ENCODE measurements at places on chromosomes 7 and 10.

DNA sequence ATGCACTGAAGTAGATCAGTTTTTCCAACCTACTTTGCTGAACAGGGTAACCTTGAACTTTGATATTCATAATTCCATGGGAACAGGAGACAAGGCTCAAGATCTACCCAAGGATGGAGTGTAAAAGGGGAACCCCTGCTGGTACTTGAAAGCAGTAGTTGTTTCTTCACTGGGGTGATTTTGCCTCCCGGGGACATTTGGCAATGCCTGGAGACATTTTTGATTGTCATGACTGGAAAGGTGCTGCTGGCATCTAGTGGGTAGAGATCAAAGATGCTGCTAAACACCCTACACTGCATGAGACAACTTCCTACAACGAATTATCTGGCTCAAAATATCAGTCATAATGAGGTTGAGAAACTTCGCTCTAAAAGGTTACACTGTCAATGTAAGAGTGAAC is 214.8 kb upstream of the CTBP2 start:
- DNase-seq: no peak

GRCh38 chr10:100779329-100779728 is 33.9 kb downstream of the PAX2 start:
- DNase-seq: no peak

- peak; percentile 3 for DNase-seq
Measured at GRCh38 chr7:103811997-103812396, 177.5 kb downstream of the RELN start.

DNA sequence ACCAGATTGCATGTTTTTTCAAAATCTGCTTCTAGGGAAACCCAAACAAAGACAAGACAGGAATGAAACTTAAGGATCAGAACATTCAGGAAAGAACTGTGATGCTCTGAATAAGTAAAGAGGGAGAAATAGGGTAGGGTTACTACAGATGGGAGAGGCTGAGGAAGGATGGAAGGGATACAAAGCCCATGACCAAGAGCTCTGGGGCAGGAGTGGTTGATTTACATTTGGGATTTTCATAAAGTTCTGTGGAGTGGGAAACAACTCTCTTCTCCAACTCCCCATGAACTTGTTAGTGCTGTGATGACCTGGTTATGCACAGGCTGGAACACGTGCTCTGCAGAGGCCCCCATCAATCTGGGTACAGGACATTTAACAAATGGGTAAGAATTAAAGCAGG is 216.0 kb upstream of the KLF14 start:
- no peak for DNase-seq

DNA sequence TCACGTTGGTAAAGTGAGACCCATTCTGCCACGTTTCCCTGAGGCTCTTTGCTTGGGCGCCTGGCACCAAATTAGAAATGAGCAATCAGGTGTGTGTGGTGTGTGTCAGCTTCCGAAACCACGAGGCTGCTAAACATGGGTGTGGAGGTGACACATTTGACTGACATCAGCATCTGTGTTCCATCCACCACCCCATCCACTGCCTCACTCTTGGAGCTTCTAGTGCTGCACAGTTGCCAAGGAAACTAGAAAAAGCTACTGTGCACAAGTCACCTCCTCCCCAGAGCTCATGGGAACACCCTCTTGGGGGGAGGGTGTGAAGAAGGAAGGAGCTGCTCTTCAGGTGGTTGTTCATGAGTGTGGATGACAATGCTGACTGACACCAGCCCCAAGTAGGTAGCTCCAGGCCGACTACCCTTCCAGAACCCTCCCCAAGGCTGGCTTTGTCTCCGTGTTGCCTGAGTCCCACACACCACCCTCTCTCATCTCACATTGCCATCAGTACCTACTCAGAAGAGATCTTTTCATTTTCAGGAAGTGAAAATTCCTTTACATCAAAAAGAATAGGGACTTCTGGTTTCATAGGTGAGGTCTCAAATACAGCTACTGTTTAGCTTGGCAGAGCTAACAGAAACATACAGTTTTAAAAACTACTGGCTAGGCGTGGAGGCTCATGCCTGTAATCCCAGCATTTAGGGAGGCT is 152.2 kb downstream of the TMEM178B start:
- no peak for DNase-seq

DNA sequence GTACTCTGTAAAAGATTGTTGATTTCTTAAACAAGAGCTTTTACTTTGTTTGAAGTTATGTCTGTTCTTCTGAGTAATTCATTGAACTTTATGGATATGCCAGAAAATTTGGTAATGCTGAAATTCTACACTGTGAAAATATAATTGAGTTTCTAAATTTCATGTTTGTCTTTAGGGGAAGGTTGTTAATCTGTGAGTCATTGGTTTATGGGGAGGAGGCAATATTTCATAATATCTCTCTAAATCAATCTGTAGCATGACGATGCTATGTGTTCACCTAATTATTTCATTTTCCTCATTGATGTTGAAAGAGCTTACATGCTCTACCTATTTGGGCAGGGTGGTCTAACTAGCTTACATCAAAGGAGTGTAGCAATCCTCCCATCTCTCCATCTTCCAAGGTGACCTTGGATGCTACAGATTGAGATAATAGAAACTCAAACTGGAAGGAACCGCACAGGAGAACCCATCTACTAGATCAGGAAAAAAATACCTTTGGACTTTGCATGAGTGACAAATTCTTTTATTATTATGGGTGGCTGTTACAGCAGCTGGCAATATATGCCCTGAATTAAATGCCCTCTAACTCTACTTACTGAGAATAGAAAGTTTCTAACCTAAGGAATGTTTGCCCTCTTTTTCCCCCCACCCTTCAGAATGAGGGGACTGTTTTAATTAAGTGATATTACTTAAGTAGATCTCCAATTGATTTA is 8.4 kb upstream of the SNX13 start:
- no peak for DNase-seq

- DNase-seq: no peak
Measured at GRCh38 chr10:58833771-58834561, 321.3 kb downstream of the BICC1 start.

DNA sequence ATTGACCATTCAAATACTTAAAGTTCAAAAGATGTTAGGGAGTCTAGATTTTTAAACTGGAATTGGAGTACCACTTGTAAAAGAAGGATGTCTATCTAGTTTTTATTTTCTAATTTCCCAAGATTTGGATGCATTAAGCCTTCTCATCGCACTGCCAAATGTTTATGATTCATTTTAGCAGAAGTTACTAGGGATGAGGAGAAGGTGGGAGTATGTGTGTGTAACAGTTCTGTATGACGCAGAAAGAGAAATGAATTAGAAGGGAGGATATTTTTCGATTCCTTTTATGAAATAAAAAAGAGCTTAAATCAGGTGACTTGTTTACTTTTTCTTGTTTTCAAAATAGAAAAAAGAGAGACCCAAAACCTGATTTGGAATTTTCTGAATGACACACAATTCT is 6.8 kb upstream of the SLK start:
- no peak for DNase-seq

- no peak for DNase-seq
Measured at GRCh38 chr10:132845780-132846595, 60.0 kb upstream of the NKX6-2 start.

DNA sequence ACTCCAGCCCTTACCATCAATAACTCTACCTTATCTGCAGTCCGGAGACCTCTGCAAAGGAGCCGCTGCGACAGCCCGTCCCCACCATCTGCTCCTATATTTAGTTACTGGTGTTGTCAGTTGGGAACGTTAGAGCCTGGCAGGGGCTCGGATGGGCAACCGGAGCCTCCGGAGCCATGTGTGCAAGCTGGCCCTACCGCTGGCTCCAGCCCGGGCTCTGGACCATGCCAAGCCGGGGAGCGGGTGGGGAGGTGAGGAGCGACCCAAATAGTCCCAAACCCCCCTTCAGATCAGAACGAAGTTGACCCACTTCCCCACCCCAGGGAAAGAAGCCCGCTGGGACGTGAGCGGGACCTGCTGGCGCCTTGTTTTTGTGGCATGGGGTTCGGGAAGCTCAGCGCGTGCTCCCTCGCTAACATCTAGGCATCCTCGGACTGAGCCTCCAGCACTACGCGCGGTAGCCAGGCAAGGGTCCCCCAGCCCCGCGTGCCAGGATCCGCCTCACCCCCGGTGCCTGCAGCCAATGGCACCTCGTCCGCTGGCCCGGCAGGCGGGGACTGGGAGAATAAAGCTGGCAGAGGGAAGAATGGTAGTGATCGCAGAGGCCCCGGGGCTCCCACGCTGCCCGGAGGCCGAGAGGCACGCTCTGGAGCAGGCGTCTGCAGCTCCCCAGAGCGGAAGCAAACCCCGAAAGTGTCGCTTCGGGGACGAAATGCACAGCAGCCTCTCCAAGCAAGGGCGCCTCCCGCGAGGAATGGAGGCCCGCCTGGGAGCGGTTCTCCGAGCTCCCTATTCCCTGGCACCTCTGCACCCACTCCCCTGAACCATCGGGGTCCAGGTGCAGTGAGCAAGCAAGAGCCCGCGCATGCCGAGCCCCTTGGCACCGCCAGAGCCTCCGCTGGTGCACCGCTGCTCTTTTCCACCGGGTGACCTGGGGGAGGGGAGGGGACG is 679 bp downstream of the LRRC20 start:
- peak; percentile 60 for DNase-seq

- DNase-seq: no peak
Measured at GRCh38 chr7:94633687-94634086, 22.2 kb downstream of the SGCE start.

DNA sequence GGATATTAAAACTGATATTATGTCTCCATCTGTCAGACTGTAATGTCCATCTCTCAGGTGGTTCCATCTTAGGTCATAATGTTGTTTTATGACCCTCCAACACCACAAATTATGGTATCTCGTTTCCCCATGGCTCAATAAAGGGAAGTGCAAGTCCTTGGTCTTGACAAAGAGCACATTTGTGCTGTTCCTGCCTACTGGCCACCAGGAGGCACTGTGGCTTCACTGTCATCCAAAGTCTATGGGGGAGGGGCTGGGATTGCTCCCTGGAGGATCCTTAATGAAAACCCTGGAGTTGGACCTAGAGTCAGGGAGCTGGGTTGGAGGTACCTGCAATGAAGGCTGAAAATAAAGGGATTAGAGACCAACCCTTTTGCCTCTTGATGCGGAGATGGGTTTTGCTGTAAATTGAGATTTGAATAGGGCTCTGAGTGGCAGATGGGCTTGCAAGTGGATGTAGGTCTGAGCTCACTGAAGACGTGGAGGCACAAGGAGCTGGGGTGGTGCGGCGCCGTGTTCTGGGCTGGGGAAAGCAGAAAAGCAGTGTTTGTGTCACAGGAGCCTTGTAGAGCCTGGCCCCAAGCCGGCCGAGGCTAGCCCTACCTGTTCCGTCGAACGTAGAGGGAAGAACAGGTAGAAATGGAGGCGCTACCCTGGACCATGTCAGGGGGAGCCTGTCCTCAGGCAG is 180.5 kb upstream of the PRSS58 start:
- peak; percentile 29 for DNase-seq

- DNase-seq: no peak
Measured at GRCh38 chr7:134545380-134545779, 3.5 kb upstream of the AKR1B15 start.

GRCh38 chr7:156386097-156386496 is 254.5 kb upstream of the RNF32 start:
- no peak for DNase-seq

DNA sequence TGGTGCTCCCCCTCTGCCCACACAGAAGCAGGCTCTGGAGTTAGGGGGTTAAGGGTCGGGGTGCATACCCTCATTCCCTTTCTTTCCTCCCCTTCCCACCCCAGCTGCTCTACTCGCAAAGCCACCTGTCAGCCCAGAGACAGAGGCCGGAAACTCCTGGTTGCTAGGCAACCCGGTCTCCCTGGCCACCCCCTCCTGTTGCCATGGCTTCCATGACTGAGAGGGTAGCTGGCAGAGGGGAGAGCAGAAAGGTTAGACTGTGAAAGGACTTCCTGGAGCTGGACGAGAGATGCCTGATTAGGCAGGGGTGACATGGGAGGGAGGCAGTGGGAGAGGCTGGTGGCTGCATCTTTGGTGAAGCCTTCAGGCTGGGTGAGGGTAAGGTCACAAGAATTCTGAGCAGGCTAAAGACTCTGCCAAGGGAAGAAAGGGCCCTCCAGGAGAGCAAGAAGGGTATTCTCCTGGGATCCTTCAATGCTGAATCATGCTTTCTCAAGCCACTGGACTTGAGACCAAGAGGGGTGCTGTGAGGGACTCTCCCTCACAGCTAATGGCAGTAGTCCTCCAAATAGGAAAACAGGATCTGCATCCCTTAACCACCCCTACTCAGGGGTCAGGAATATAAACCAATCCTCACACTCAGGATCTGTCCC is 5.4 kb downstream of the PSD start:
- DNase-seq: no peak

DNA sequence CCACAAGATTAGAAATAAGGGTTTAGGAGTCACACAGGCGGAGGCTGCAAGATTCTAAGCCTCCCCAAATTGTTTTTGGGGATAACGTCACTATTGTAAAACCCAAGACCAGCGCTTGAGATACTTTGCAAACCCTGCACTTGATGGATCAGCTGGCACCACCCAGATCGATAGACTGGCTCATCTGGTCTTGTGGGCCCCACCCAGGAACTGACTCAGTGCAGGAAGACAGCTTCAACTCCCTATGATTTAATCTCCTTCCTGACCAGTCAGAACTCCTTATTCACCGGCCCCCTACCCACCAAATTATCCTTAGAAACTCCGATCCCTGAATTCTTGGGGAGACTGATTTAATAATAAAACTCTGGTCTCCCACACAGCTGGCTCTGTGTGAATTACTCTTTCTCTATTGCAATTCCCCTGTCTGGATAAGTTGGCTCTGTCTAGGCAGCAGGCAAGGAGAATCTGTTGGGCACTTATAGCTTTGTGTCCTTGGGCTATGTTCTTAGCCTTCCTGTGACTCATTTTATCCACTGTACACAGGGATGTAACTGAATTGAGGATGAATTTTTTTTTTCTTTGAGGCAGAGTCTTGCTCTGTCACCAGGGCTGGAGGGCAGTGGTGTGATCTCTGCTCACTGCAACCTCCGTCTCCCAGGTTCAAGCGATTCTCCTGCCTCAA is 64.4 kb upstream of the CARD11 start:
- DNase-seq: no peak

All from activated naive CD4-positive, alpha-beta T cell treated with anti-CD3 and anti-CD28 coated beads, Interleukin-2, amount 50 U/mL, for 72 hours (primary cell).